Fibroblast of upper back skin (primary cell): ENCODE measurements at places on chromosomes 5 and 9.

DNA sequence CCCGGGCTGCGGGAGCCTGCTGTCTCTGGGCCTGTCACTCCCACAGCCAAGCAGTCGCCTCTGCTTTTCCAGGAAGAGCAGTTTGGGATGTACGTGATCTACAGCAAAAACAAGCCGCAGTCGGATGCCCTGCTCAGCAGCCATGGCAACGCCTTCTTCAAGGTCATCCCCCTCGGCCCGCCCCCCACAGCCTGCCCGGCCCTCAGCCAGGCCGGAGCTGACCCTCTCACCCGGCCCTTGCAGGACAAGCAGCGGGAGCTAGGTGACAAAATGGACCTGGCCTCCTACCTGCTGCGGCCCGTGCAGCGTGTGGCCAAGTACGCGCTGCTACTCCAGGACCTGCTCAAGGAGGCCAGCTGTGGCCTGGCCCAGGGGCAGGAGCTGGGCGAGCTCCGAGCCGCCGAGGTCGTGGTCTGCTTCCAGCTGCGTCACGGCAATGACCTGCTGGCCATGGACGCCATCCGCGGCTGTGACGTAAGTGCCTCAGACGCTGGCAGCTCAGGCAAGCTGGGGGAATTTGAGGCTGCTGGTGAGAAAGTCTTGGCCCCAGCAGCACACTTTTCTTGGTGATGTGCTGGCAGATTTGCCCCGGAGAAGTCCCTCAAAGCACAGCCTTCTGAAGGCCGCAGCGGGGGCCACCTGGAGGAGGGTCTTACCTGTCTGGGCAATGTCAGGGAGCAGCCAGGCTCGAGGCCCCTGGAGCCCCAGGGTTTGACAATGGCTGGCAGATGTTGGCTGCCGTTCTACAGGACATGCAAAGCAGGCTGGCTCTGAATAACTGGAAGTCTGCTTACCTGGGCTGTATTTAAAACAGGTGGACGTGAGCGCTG, 20.1 kb upstream of the LRRC14B start:
- no peak for DNase-seq

DNA sequence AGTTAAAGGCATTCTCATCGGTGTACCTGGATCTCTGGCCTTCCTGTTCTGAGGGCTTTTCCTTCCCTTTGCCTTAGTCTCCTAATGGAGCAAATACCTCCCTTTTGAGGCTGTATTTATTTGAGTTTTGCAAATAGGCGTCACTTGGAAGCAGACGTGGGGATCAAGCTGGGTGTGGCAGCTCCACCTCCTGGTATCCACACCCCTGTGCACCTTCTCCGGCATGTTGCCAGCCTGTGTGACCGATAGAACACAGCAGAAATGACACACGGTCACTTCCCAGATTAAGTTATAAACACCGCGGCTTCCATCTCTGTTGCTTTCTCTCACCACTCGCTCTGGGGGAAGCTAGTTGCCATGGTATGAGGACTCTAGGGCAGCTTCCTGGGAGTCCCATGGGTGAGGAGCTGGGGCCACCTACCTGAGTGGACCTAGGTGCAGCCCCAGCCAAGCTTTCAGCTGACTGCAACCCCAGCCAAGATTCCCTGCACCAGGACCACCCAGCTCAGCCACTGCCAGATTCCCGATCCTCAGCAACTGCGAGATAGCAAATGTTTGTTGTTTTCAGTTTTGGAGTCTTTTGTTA, 214.4 kb upstream of the MVB12B start:
- no peak for DNase-seq

- DNase-seq = no peak
Observed at GRCh38 chr5:57653636-57654290, 171.2 kb upstream of the ACTBL2 start.

DNA sequence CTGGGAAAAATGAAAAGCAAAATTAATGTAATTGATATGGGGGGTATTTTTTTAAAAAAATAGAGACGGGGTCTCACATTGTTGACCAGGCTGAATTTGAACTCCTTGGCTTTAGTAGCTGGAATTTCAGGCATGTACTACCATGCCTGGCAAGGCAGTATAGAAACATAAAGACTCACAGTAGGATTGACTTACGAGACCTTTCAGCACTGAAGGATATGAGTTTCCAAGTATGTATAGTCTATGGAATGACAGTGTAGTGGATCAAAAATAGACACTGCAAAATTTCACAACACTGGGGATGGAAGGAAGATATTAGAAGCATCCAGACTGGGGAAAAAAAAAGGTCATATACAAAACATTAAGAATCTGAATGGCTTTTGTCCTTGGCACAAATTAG, 6.8 kb downstream of the DCP2 start:
- peak; percentile 61 for DNase-seq

DNA sequence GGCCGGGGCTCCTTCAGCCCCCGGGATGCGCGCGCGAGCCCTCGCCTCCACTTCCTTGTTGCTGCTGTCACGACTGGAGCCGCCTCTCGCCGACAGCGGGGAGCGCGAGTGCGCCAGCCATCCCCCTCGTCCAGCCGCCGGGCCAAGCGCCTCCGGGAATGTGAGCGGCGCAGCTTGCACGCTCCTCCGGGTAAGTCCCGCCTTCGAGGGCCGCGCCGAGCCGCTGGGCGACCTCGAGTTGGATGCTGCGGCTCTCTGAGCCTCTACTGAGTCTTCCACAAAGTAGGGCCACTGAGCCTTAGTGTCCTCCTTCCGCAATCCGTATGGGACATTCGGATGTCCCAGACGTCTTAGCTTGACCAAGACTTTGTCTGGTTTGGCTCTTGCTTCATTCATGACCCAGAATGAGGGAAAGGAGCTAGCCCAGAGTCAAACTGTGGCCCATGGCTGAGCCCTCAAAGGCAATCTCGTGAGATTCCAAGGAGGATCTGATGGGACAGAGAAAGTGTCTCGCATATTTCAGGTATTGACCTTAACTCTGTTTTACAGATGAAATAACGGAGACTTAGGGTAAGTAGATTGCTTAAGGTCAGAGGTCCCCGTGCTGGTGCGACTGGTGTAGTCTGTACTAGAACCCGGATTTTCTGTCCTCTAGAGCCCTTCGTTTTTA, 586 bp downstream of the HMGXB3 start:
- DNase-seq = peak; percentile 14

- DNase-seq = no peak
Observed at GRCh38 chr5:40503439-40503838, 176.3 kb upstream of the PTGER4 start.

DNA sequence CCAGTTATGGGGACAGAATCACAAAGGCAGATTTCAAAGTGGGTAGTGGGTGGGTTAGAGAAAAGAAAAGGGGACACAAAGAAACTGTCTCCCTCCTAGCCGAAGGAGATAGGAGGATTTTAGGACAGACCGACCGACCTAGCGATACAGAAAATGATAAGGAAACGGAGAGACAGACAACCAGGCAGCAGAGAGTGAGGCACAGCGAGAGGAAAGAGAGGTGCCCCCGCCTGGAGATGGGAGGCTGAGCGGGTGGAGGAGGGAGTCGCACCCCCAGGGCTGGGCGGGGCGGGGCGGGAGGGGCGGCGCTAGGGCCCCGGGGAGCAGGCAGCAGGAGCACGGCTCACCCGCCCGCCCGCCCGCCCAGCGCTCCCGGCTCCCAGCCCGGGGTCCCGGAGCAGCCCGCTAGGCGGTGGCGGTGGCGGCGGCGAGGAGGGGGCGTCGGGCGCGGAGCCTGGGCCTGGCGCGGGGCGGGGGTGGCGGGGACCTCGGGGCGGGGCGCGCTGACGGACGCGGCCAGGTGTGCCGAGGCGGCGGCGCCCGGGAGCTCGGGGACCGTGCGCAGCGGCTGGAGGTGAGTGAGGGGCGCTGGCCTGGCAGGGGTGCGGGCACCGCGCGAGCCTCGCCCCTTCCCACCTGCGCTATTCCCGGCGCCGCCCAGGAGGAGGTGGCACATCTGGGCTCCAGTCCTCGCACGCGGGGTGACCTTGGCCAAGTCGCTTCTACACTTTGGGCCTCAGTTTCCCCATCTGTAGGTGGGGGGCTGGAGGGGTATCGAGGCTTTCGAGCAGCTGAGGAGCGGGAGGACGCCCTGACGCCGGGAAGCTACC, 15.9 kb upstream of the SYNPO start:
- DNase-seq = no peak

GRCh38 chr5:159864885-159865691, 51.2 kb upstream of the ADRA1B start:
- DNase-seq = peak; percentile 74

GRCh38 chr5:38479315-38479904, 77.0 kb downstream of the LIFR start:
- DNase-seq = no peak

DNA sequence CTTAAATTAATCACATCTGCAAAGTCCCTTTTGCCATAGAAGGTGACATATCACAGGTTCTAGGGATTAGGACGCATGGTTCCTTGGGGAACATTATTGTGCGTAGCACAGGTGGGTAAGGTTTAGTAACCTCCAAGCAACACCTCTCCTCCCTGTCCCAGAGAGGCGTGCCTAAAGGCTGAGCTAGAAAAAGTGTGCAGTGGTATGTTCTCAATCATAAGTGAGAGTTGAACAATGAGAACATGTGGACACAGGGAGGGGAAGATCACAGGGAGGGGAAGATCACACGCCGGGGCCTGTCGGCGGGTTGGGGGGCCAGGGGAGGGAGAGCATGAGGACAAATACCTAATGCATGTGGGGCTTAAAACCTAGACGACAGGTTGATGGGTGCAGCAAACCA, 14.9 kb downstream of the DAB2IP start:
- DNase-seq = no peak

DNA sequence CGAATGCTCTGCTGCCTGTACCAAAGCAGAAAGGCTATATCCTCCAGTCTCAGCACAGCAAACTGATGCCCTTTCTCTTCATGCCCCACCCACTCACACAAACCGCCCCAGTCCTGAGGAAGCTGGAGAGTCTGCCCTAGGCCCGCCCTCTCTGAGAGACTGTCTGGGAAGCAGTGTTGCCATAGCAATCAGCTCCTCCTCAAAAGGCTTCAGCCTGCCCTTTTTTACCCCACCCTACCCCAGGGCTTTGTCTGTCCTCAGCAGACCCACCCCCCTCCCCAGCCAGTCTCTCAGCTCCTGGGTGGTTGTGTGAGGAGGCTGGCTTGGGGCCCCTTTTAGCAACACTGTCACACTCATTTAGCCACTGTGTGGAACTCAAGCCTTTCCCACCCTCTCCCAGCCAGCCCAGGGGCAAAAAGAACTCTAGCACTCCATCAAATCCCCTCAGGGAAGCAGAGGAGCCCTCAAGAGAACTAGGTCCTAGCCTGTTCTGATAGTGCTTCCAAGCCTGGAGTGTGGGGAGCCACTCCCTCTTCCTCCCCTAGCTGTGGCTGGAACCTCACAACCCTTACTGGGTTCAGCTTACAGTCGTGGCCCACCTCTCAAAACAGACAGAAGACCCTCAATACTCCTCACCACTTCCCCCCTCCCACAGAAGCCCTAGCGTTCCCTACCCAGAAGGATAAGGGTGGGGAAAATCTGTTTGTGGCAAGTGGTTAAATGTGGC, 1.4 kb downstream of the ATOSB start:
- DNase-seq = peak; percentile 98

DNA sequence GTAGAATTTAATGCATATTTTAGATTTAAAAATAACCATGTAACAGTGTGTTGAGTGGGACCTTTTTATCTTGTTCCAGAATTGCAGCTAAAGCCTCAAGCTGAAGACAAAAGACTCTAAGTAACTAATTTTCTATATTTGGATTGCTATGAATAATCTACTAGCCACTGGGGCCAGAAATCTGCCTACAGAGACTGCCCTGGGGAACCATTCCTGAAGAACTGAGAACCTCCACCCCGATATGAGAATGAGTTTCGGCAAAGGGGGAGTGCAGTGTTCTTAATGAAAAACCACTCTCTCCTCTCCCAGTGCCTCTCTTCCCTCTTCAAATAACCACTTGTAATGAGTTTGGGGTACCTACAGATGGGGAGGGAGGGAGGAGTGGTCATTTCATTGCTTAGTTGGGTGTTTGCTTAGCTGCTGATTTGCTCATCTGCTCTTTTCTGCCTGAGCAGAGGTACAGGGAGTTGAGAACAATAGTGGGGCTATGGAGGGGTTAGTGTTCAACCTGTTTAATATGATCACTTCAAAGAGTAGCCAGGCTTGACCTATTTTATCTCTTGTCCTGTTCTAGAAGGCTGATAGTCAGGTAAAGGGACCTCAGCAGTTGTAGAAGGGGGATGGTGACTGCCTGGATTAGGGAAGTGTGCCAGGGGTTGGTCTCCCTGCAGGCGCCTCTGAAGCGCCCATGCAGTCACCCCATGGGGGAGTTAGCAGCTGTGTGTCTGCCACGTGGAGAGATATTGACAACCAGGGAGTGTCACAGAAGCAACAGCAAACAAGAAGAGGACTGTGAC, 47.7 kb downstream of the ATG10 start:
- no peak for DNase-seq

DNA sequence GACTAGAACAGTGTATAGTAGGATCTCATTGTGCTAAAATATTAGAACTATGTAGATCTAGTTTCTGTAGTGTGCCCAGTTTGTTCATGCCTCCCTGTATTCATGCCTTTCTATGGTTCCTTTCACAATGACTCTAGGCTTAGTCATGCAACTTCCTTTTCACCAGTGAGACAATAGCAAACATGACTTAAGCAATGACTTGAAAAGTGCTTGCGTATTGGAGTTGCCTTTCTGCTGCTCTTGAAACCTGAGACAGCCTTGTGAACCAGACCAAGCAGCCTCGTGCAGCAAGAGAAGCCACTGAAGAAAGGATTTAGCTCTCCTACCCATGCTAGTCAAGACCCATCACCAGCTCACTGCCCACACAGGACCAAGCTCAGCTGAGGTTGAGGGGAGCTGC, 294.5 kb upstream of the TAS2R1 start:
- peak; percentile 93 for DNase-seq

GRCh38 chr5:160991205-160991604, 139.2 kb upstream of the ATP10B start:
- DNase-seq = no peak

- DNase-seq = peak; percentile 71
Observed at GRCh38 chr5:147454996-147455677, 54.7 kb downstream of the DPYSL3 start.

DNA sequence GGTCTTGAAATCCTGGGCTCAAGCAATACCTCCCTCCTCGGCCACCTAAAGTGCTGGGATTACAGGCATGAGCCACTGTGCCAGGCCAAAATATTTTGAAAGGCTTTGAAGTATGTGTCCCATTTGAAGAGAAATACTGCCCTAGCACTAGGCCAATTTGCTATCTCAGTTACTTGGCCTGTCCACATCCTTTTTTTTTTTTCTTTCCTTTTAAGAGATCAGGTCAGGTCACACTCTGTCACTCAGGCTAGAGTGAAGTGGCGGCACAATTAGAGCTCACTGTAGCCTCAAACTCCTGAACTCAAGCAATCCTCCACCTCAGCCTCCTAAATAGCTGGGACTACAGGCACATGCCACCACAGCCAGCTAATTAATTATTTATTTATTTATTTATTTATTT, 84.2 kb downstream of the NR6A1 start:
- DNase-seq = no peak
